Dorsolateral prefrontal cortex (tissue), 122 donors: ENCODE measurements at places on chromosomes 2 and 18.

- DNase-seq, result no peak
These were observed 520.8 kb downstream of the RNF144A start for GRCh38 chr2:7437716-7438632.

DNA sequence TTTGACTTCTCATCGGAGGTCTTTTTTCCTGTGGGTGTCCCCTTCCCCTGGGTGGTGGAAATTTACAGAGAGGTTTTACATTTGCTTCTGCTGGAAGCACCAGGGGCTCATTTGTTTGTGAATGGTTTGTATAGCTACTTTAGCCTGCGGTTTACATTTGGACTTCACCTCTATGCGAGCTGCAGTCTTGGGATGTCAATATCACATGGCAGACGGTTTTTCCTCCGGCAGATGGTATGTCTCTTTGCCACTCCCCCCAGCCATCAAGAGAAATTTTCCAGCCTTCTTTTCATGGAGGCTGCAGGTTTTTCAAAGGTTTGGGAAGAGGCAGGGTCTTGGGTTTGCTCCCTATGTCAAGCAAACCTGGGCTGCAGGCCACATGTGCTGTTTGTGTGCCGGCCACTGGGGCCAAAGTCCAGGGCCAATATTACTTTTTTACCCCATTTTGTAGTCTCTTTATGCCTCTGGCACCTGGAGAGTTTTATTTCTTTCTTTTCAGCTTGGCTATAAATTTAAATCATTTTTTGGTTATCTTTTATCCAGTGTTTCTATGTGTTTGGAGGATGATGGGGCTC lies 23.9 kb upstream of the BOD1L2 start:
- DNase-seq, result no peak

DNA sequence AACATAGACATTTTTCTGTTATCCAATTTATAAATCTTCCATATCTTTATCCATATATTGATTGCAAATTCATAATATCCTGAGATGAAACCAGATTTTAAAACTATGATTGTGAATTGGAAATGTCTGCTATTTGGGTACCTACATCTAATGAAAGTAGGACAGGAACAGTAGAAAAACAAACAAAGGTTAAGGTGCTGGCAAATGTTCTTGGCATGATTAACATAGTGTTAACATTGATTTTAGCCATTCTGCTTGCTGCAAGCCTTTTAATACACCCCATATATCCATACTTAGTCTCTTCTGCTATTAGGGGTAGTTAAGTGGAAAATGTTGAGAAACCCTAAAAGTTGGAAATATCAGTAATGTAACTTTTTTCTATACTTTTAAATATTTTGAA lies 152.0 kb downstream of the KCNJ3 start:
- DNase-seq, result no peak

- DNase-seq, result no peak
These were observed 19.7 kb upstream of the RNF125 start for GRCh38 chr18:31998880-31999412.

DNA sequence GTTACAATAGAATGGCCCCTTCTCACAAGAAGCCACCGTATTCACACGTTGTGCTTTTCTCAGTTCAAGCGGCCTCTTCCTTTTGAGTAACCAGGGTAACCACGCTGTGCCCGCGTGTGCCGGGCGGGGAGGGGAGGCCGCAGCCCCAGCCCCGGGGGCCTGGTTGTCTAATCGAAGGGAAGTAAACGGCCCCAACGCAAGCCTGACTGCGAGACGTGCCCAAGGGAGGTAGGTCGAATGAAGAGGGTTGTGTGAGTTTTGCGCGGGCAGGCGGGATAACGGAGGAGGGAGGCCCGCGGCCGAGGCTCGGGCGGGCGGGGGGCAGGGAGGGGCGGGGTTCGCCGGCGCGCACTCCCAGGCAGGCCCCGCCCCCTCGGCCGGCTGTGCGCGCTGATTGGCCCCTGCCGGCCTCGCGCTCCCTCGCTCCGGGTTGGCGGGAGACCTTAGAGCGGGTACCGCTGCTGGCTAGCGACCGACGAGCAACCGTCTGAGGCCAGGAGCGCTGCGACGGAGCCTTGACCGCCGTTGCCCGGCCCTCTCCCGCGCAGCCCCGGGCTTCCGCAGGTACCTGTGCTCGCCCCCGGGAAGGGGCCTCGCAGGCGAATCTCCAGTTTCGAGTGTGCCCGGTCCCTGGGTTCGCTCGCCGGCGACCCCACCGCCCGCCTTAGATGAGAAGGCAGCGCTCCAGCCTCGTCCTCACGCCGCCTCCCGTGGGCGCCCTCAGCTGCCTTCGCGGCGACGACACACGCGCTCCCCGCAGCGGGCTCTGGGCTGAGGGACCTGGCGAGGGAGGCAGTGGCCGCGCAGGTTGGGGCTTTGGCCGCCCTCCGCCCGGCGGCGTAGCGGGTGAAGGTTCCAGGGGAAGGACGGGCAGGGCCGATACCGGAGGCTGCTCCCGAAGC lies at the start of gene SPDYA:
SPDYA (plus strand) TSS at position 451 of the 902 bp plus-strand sequence. CDS start 5,181 bp downstream, outside the sequence.
- DNase-seq, result peak; percentile 63

GRCh38 chr2:41381701-41382100 lies 666.1 kb upstream of the PKDCC start:
- no peak for DNase-seq

GRCh38 chr2:65158557-65158956 lies 28.7 kb upstream of the RAB1A start:
- DNase-seq, result no peak

GRCh38 chr2:175010848-175011254 lies 5.7 kb upstream of the CHN1 start:
- DNase-seq, result no peak

- DNase-seq, result no peak
These were observed 128.7 kb downstream of the NFATC1 start for GRCh38 chr18:79524181-79525078.

GRCh38 chr2:23506531-23507266 lies 121.7 kb downstream of the KLHL29 start:
- DNase-seq, result no peak

GRCh38 chr2:9310377-9310776 lies 103.8 kb downstream of the ASAP2 start:
- no peak for DNase-seq

GRCh38 chr2:218015586-218016521 lies 13.1 kb upstream of the TNS1 start:
- DNase-seq, result peak; percentile 55

DNA sequence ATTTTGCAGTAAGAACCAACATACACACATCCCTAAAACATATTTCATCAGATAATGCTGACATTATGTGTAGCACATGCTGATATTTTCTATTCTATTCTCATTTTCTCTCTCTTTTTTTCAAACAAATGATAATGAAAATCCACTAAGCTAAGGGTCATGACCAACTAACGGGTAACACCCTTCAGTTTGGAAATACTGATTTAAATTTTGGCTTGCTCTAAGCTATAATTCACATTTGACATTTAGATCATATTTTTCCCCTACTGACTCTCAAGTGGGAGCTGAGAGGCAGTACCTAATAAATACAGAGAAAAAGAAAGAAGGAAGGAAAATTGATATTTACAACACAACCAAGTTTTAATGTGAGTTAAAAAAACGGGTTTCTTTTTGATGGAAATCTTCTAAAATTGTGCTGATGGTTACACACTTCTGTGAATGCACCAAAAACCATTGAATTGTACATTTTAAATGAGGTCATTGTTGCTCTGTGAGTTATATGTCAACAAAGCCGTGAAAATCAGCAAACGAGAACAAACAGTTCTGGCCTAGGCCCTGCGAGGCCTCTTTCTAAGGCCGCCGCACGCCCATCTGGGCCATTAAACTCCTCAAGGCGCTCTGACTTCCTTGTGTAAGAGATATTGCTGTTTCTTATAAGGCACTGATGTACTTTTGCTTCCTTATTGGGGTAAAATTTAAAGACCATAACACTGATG lies 124.2 kb downstream of the GALR1 start:
- DNase-seq, result no peak

- no peak for DNase-seq
These were observed 148.9 kb downstream of the TCF4 start for GRCh38 chr18:55439056-55439455.

DNA sequence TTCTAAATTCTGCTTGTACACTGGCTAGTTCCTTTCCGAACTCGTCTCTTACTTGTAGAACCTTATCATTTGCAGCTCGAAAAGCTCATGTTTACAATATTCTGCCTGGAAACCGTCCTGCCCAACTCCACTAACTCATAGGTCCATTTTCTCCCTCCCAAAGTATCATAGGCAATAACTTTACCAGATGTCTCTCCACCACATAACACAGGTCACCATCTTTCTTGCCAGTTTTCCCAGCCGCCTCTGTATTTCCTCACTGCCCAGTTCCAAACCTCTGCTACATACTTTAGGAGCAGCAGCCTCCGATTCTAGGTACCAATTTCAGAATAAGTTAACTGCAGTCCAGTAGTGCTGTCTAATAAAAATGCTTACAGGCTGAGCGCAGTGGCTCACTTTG lies 259.5 kb downstream of the GLI2 start:
- no peak for DNase-seq

GRCh38 chr2:237497838-237498186 lies 10.8 kb downstream of the MLPH start:
- no peak for DNase-seq
